ENCODE measurements at places on chromosomes 5 and 9.

- DNase-seq: no peak
Observed at GRCh38 chr9:92632641-92633040, 37.3 kb downstream of the IPPK start.

GRCh38 chr5:50564079-50564478 is 102.4 kb upstream of the PARP8 start:
- DNase-seq: peak; percentile 57

DNA sequence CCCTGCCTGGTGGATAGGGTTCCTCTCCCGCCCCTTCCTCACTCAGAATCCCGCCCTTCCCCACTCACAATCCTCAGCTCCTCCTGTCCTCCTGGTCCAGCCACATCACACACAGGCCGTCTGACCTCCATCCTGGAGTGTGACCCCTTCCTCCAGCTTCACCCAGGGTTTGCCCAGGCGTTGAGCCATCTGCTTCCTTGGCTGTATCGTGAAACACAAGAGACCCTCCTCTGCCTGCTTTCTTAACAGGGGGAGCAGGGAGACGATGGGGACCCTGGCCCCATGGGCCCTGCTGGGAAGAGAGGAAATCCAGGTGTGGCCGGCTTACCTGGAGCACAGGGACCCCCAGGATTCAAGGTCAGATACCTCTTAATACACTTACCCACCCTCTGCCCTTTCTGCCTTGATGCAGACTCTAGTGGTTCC is 32.3 kb upstream of the ORM1 start:
- no peak for DNase-seq

GRCh38 chr9:111284703-111285102 is 45.3 kb downstream of the OR2K2 start:
- DNase-seq: no peak

DNA sequence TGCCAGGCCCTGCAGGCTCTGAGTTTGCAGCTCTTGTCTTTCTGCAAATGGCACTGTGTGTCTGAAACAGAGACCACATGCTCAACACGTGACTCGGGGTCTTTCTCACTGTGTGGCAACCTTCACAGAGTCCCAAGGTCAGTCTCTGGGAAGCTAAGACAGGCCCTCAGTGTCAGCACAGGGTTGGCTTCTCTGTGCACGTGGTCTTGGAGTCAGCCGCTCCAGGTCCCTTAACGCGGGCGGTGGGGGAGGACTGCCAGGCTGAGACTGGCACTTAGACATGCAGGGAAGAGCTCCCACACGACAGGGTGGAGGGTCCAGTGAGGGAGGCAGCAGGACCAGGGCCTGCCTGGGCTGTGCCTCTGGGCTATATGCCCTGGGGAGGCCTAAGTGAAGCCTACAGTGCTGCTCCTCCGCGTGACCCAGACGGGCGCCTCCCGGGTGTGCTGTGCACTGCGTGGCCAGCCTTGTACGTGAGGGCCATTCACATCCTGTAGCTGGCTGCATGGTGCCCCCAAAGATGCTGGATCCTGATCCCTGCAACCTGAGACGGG is 76.8 kb downstream of the ADAMTS2 start:
- no peak for DNase-seq

DNA sequence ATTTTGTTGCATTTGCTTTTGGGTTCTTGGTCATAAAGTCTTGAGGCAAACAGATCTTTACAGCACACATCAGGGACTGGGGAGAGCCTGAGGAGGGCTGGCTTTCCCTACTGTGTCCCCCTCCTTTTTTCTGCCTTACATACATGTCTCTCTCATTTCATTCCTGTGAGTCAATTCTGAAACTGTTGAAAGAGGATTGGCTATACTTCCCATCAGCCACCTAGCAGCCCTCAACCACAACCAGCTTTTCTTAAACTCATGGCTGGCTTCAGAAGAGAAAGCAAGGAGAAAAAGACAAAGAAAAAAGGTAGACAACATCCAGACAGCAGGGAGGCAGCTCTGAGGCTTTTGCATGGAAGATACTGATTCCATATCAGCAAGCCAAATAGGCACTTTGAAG is 374.8 kb upstream of the KIF2A start:
- DNase-seq: no peak

DNA sequence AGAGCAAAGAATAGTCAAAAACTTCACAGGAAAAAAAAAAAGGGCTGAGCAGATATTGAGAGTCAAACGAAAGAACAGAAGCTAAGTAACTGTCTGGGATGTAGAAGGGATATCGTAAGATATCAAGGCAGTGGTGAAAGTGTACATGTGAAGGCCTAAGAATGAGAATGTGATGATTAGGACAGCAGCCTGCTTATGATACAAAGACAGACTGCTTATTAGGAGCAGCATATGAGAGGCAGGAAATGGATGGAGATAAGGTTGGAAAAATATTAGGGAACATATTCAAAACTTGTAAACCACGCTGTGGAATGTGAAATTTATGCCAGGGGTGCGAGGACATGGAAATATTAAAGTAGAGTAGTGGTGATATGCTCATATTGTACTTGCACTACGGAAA is 133.1 kb upstream of the FAM174A start:
- no peak for DNase-seq

DNA sequence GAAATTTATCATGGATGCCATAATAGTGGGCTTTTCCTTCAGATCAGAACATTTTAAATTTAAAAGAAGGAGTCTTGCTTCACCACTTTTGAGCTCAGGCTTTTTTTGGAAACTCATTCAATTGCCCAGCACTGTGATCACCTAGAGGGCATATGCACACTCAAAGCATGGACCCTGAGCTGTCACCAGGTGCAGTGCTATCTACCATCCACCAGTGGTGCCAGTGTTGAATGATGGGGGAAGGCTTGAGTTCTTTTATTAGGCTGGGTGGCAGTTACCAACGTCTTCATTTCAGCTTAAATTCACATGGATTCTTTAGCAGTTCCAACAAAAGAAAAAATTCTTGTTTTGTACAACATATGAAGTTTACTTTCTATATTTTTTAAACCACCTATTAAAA is 164.1 kb downstream of the CFAP90 start:
- no peak for DNase-seq

DNA sequence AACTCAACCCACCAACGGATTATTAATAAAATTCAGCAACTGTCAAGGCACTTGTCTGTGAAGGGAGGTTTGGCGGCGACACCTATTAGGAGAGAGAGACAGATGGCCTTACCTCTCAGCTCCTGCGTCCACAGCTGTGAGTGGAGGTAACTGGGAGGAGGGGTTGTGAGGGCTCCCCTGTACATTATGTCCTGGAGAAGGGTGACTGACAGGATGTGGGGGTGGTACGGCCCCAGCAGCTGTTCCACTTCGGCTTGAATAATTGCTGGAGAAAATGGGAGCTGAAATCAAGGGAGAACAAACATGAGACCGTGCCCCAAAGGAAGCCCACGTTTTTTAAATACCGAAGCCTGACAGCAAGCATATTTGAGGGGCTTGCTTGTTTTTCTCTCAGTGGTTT is 353.5 kb upstream of the RFX3 start:
- DNase-seq: no peak

- no peak for DNase-seq
Observed at GRCh38 chr9:91100878-91101450, 260.8 kb downstream of the AUH start.

DNA sequence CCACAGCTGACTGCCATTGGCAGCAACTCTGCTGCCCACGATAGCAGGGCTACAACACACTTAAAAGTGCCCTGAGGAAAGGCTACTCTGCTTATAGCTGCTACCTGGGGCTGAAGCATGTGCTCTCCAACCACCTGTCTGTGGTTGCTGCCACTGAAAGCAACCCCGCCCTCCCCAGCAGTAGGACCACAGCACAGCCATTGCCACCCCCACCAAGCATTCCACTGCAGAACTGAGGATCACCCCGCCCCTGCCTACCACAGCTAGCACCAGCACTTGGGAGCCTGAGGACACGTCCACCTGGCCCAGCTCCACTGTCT is 85.8 kb downstream of the LPAR1 start:
- DNase-seq: no peak

- DNase-seq: peak; percentile 49
Observed at GRCh38 chr9:121107029-121107428, 32.3 kb downstream of the CNTRL start.

DNA sequence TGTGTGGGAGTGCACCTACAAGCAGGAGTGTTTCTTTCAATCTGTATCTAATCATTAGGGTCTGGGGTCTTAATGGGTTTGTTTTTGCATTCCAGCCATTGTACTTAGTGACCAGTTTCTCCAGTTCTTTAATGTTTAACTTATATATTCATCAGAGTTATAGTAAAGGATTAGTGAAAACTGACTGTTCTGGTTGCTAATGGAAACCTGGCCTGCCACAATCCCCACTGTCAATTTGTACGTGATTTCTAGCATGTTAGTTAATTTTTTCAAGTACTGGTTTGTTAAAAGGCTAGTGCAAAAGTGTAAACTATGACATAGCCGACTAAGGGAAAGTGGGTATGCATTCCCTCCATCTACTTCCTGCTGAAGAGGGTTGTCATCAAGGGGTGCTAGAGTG is 276.1 kb downstream of the HTR1A start:
- no peak for DNase-seq

- no peak for DNase-seq
Observed at GRCh38 chr5:10689391-10690081, 71.5 kb downstream of the DAP start.

GRCh38 chr5:2102819-2103776 is 220.4 kb upstream of the IRX4 start:
- DNase-seq: no peak

GRCh38 chr9:127776924-127777289 is 1.6 kb downstream of the SH2D3C start:
- DNase-seq: no peak

DNA sequence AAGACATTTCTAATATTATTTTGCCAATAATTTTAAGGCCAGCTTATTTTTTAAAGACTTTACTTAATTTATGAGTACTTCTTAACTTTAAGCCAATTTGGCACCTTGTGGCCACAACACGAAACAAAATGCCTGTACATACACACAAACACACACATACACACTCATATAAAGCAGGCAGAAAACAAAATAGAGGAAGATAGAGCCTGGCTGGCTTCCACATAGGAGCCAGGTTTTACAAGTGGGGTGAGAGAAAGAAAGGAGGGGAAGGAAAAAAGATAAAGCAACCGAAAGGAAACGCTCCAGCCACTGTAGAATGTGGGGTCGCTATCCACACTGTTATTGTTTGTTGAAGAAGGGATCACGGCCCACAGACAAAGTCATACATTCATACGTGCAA is 10.4 kb downstream of the GMCL2 start:
- no peak for DNase-seq

DNA sequence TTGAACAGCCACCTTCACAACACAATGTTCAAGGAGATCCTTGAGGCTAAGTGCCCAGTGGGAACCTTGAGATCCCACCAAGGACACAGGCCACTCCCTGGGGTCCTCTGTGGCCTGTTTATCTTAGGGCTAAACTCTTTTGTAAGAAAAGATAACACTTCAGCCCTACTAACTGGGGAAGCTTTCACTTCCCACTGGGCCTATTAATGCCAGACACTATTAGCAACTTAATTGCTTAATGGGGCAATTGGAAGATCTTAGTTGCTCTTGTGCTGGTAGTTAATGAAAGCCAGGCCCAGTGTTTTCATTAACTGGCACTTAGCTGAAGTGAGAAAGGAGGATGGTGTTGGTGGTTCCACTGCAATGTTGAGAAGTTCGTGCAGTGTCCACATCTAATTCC is 117.1 kb downstream of the EGFLAM start:
- no peak for DNase-seq

GRCh38 chr5:107342371-107342770 is 328.4 kb downstream of the EFNA5 start:
- DNase-seq: no peak

DNA sequence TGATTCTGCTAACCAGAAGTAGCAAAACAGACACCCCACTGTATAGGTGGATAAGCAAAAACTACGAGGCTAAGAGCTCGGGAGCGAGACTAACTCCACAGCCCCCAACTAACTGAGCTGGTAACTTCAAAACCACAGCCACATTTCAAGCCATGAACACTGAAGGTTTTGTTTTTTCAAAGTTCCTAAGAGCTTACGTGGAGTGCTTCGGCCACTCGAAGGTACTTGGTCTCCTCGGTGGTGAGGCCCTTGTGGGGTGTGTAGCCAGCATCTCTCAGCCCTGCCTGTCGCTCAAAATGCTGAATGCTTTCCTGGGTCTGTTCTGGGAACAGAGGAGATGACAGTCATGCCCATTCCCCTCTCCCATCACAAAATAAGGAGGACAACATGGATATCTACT is 11.1 kb downstream of the KIAA1191 start:
- DNase-seq: no peak

GRCh38 chr9:4356306-4356705 is 56.4 kb upstream of the GLIS3 start:
- DNase-seq: no peak

DNA sequence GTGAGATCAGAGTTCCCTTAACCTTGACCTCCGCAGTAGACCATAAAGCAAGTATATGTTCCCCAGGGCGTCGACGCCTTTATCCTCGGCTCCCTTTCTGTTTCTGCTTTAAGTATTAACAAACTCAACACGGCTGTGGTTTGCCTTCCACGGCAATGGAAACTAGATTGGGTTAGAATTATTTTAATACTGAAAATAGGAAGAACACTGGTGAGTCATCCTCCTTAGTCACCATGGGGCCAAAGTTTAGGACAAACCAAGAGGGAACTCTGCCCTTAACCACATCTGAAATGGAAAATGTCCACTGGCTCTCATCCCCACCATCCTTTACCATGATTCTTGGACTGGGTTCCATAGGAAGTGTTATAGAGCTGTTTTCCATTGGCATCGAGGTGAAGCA is 386.1 kb downstream of the ACTL7B start:
- peak; percentile 19 for DNase-seq

DNA sequence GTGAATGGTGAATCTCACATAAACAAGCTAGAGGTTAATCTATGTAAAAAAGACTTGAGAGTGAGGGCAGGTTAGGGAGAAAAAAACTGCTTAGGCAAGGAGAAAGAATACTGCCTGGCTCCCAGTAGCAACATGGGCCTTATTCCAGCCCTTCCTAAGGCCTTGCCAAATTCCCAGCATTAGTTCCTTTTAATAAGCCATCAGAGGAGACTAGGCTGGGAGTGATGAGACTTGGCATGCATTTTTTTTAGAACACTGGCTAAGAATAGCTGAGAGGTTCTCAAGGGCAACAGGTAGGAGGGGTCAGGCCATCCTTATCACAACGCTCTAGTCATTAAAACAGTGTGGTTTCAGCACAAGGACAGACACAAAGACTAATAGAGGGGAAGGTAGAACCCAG is 20.9 kb upstream of the ZBTB43 start:
- DNase-seq: no peak

DNA sequence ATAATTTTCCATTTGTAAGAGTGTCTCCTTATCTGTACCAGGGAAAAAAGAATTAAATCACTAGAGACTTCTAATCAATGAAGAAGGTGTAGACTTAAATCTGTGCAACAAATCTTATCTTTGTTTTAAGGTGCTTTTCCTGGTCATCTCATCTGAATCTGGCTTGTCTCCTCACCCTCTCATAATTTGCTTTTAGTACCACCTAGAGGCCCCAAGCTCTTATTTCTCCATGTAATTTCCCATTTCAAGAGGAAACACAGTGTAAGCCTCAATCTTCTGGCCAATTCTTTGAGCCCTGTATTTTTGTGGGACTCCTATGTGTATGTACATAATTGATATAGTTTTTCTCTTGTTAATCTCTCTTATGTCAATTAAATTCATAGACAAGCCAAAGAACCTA is 1975.3 kb upstream of the CDH6 start:
- no peak for DNase-seq

- DNase-seq: no peak
Observed at GRCh38 chr5:34977934-34978613, 48.7 kb downstream of the DNAJC21 start.

- no peak for DNase-seq
Observed at GRCh38 chr9:86639899-86640379, 285.7 kb upstream of the TUT7 start.

- DNase-seq: no peak
Observed at GRCh38 chr5:164680812-164681520, 1175.5 kb downstream of the MAT2B start.

GRCh38 chr9:20835377-20836286 is 151.6 kb downstream of the FOCAD start:
- no peak for DNase-seq

Data from CD4-positive, alpha-beta T cell treated with Interleukin-21 for 1 hour (primary cell).